ENCODE measurements at places on chromosomes 2 and 18.

DNA sequence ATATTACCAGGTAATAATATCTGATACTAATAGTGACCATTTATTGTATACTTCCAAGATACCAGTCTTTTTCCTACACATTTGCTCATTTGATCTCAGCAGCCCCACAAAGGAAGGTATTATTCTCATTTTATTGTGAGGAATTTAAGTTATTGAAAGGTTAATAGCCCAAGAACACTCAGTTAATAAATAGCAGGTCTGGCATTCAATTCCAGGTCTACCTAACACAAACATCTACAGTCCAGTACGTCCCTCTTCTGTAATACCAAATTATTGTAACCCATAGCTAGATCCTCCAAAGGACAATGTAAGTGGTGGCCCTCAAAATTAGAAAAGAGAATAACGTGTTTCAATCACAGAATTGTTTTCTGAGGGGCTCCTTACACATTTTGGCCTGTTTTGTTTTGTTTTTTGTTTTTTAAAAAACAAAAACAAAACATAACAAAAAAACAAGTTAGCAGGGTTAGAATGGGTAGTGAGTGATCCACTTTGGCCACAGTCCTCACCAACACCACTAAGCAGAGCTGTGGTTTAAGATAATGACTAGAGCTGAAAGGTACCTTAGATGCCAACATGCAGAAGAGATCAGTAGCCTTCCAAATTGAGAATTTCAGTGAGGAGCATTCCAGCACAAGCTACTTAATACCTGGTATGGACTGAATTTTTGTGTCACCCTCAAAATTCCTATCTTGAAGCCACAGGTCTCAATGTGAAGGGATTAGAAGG is 137.5 kb downstream of the DYM start:
- no peak for DNase-seq

DNA sequence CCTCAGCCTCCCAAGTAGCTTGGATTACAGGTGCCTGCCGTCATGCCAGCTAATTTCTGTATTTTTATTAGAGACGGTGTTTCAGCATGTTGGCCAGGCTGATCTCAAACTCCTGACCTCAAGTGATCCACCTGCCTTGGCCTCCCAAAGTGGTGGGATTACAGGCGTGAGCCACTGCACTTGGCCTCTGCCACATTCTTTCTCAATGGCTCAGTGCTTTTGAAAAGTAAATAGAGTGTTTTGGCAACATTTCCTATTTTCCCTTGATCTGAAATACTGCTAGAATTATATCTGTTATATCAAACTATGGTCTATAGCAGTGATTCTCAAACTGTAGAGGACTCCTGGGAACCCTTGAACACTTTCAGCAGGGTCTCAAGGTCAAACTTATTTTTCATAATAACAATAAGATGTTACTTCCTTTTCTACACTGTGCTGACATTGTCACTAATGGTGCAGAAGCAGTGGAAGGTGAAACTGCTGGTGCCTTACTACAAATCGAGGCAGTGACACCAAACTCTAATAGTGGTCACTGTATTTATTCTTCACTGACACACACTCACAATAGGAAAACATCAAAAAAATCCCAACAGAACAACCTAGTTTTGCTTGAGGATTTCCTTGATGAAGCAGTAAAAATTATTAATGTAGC is 10.6 kb downstream of the DAW1 start:
- no peak for DNase-seq

- no peak for DNase-seq
Measured at GRCh38 chr2:226450141-226450540, 349.5 kb downstream of the IRS1 start.

DNA sequence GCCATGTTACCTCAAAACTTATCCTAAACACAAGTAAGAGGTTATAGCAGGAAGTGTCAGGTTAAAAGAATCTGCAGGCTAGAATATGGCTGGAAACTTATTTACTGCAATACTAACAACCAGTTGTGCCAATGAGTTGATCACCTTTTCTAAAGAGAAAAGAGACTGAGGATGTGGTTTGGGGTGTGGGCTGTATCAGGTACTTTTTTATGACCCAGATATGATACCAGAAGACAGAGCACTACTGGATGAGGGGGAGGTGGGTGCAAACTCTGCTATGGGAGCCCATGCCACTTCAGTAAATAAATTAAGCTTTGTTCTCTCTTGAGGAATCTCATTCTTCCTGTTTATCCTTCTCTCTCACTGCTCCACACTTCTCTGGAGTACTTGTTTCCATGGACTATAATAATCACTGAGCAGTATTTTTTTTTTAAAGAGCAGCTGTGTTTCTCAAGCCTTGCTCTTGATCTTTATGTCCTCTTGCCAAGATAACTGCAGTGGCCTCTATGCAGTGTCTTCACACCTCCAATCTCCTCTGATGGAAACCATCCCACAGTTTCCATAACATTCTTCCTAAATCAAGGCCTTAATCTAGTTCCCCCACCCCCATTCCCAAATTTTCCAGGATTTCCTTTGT is 51.2 kb upstream of the NOSTRIN start:
- no peak for DNase-seq

GRCh38 chr2:161436411-161436810 is 20.3 kb downstream of the TBR1 start:
- DNase-seq, result no peak

DNA sequence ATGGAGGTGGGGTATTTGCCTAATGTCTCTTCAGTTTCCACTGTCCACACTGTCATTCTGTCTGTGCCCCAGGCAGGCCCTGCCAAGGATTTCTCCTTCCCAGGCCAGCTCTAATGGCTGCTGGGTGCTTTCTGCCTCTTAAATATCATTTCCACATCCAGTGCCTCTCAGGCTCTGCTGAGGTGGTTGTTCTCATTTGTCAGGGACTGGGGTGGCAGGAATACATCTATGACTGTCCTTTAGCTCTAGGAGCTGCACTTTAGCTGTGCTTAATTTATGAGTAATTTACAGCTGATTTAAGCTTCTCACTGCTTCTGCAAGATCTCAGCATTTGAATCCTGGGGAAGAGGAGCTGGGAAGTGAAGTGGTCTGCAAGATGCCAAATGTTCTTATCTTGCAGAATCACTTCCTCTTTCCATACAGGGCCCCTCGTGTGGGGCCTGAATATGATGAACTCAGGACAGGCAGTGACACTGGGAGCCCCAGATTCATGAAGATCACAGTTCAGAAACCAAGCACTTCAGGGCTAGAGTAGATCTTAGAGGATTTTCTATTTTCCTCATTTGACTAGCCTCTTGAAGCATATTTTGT is 150.2 kb downstream of the FSHR start:
- DNase-seq, result no peak
